HS-27A (cell line): ENCODE measurements at places on chromosomes 1 and 21.

GRCh38 chr1:247962911-247963588 is 2.0 kb upstream of the OR2AK2 start:
- DNase-seq, result no peak

DNA sequence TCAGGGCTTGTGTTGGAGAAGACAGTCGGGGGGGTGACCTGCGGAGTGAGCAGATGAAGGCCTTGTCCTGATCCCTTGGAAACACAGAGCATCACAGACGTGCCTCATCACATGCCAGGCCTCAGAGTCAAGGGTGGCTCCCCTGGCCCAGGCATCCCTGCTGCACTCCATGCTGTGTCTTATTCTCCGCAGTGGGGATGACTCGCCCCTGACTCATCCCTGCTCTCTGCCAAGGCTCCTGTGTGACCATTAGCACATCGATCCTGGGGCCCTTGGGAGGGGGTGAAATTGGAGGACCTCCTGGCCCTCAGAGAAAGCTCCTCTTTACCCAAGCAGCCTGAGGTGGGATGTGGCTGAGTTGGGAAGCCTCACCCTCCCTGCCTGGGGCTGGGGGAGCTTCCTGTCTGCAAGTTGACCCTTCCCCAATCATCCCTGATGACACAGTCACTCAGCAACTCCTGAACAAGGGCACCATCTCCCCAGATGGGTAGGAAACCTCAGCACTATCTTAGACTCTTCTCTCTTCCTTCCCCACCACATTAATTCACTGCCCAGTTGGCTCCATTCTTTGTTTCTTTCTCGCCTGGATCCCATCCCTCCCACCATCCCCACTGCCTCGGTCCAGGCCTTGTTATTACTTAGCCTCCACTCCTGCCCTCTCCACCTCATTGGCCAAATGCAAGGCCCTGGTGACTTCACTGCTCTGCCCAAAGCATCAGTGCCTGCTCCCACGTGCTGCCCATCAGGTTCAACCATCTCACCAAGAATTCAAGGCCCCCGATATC is 74.6 kb downstream of the CAMK2N1 start:
- DNase-seq, result peak; percentile 95

DNA sequence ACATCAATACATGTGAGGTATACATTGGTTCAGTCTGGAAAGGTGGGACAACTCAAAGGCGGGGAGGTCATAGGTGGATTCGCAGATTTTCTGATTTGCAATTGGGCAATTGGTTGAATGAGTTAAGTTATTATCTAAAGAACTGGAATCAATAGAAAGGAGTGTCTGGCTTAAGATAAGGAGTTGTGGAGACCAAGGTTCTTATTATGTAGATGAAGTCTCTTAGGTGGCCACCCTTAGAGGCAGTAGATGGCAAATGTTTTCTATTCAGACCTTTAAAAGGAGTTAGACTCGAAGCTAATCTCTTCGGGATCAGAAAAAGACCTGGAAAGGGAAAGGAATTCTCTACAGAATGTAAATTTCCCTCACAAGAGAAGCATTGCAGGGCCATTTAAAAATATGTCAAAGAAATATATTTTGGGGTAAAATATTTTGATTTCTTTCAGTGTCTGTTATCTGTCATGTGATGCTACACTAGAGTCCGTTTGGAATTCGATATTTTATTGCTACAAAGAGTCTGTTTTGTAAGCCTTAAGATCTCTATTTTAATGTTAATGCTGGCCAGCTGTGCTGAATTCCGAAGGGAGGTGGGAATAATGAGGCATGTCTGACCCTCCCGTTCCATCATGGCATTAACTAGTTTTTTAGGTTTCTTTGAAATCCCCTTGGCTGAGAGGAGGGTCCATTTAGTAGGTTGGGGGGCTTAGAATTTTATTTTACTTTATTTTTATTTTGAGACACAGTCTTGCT is 265.1 kb downstream of the PTPRU start:
- DNase-seq, result no peak

GRCh38 chr1:46183926-46184557 is 7.8 kb upstream of the P3R3URF start:
- no peak for DNase-seq

DNA sequence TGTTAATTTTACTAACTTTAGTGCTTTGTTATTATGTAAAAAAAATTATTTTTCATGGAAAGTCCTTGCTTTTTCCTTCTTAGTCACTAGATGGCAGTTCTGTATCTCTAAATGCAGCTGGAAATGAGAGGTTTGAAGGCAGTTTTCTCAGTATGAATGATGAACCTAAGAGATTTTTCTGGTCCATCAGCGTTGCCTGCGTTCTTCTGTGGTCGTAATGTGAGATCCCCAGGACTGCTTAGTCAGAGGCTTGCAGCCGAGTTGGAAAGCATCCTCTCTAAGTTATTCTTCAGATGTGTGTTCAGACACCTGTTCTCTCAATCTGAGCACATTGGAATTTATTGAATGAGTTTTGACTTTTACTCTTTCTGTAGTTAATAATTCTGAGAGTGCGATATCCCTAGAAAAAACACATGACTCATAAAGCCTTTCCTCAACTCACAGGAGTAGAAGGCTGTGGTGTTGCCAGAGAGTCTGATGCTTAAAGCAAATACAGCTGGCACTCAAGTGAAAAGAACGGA is 99.3 kb downstream of the FMN2 start:
- peak; percentile 71 for DNase-seq

- DNase-seq, result no peak
These were observed 59.4 kb downstream of the SYT6 start for GRCh38 chr1:114094363-114094634.
